Ovary (tissue), 10 donors: ENCODE measurements at places on chromosomes 3 and 15. TPM values are rescaled to one million over a fixed set of nuclear protein-coding genes. Genes with fewer than 3 reads are reported as not detected.

GRCh38 chr15:26771578-26772153 lies 1.2 kb downstream of the GABRB3 start:
- peak; percentile 21 for DNase-seq

PYDC2 gene
- polyA plus RNA-seq = not detected

PRR23B gene
- polyA plus RNA-seq = not detected

- no peak for DNase-seq
Observed at GRCh38 chr3:196012481-196012880, 69.4 kb downstream of the TFRC start.

DNA sequence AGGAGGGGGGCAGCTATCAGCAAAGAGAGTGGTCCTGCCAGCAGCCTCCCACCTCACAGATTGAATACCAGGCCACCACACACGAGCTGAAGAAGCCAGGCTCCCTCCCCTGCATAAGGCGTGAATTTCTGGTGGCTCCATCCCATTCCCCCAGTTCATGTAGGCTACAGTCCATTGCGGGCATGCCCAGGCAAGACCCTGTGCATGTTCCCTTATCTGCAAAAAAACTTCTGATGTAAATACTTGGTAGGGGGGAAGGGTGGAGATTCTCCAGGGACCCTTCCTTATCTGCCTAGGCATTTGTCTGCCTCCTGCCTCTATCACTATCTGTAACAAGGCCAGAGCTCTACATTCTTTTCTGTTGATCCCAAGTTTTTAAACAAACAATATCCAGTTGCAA lies 27.6 kb upstream of the UBP1 start:
- DNase-seq = no peak

GRCh38 chr3:11570251-11570650 lies 73.5 kb downstream of the VGLL4 start:
- DNase-seq = peak; percentile 34

GRCh38 chr3:154967090-154967489 lies 113.0 kb upstream of the MME start:
- no peak for DNase-seq

DNA sequence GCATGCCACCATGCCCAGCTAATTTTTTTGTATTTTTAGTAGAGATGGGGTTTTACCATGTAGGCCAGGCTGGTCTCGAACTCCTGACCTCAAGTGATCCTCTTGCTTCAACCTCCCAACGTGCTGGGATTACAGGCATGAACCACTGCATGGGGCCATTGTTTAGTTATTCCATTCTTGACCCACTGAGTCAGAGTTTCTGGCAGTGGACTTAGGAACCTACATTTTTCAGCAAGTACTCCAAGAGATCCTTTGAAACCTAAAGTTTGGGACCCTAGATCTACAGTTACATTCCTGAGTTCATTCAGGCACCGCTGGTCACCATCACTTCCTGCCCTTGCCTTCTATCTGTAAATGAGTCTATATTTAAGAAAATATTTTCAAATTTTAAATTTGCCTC lies 1.4 kb upstream of the TNFSF10 start:
- DNase-seq = no peak
